ENCODE measurements at places on chromosomes 1 and 21.

DNA sequence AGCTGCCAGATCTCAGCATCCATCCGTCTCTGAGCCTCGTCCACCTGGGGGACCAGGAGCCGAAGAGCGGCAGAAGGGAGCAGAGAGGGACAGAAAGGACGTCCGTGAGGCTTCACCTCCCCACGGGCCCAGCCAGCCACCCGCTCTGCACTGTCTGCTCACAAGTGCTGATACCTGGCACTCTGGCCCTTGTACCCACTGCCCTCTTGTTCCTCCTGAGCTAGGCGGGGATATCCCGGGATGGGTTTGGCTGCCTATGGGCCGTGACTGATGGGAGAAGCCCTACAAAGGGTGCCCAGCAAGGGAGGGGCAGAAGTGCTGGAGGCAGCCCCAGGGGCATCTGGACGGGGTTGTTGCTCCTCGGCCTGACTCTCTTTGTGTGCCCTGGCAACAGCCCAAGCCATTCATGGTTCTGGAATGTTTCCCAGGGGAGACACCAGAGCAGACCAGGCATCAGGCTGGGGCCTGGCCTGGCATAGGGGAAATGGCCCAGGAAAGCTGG lies 57.6 kb downstream of the LDLRAD2 start:
- DNase-seq, result peak; percentile 39

- DNase-seq, result no peak
Measured at GRCh38 chr21:44555200-44555875, 3.3 kb downstream of the KRTAP10-3 start.

DNA sequence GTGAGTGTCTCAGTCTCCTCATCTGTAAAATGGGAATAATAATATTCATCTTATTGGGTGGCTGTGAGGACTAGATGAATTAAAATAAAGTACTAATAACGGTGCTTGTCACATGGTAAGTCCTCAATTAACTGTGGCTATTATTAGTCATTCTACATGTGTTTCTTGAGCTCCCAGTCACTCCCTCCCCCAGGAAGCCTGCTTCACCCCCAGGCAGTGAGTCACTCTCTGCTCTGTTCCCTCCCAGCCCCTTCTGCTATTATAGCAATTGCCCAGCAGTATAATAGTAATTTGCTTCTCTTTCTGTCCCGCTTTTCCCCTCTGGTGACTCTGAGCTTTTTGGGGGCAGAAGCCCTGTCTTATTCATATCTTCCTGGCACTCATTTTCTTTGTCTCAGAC lies 102.0 kb downstream of the BEND5 start:
- no peak for DNase-seq

GRCh38 chr21:20800106-20800505 lies 198.1 kb upstream of the NCAM2 start:
- no peak for DNase-seq

DNA sequence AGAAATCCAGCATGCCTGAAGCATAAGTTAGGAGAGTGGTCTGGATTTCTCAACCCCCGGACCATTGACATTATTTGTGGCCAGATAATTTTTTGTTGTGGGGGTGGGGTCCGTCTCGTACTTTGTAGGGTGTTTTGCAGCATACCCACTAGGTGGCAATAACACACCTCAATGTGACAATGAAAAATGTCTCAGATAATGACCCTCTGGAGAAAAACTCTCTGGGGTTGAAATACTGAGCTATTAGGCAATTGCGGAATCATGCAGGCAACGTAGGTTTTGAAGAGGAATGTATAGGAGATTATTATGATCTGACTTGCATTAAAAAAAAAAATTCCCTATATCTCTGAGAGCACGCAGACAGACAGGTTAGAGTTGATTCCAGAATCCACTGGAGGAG lies 25.3 kb upstream of the RRP15 start:
- no peak for DNase-seq

- no peak for DNase-seq
Measured at GRCh38 chr1:81157686-81158085, 643.0 kb upstream of the ADGRL2 start.

Data from NCI-H510A treated with DMSO at 0.1 percent for 48 hours (cell line).